ENCODE measurements at places on chromosomes 5 and 9.
A peak's percentile ranks its signal among the peaks of the same experiment; 100 is the strongest.

GRCh38 chr5:180563994-180564393, 27.3 kb downstream of the SCGB3A1 start:
- DNase-seq = no peak

DNA sequence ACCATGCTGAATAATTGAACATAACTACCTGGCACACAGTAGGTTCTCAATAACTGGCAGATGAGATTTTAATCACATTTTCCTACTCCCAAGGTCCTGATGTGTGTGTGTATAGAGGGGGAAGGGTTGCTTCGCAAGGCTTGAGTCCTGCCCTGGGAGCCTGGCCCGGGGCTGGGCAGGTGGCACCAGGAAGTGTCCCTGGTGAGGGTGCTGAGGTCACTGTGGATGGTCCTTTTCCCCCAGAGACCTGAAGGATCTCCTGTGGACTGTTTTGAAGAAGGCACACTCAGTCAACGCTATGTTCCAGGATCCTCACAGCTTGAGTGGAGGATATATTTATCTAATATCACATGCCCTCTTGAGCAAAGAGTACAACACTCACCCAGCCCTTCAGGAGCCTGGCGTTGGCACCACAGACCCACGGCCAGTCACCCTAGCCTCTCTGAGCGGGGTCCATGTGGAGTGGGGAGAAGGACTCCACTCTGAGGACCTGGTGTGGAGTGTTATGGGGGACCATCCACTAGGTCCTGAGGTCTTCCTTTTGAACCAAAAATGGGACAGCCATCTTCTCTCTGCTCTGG, 177.8 kb downstream of the GABBR2 start:
- no peak for DNase-seq

DNA sequence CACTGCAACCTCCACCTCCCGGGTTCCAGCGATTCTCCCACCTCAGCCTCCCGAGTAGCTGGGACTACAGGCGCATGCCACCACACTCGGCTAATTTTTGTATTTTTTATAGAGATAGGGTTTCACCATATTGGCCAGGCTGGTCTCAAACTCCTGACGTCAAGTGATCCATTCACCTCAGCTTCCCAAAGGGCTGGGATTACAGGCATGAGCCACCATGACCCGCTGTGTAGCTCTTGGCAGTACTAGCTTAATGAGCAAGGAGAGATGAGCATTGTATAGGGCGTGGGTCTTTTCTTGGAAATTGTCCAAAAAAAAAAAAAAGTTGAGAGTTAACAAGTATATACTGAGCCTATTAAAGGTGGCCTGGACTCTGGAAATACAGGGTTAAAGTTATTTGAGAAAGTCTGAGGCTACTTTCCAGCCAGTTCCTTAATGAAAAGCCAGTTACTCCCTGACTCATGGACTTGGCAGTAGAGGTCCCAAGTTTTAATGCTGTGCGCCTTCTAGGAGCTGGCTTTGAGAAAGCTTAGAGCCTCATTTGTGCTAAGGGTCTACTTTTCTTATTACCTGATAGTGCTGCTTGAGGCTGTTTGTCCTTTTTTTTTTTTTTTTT, 4.2 kb upstream of the FGF18 start:
- DNase-seq = no peak

DNA sequence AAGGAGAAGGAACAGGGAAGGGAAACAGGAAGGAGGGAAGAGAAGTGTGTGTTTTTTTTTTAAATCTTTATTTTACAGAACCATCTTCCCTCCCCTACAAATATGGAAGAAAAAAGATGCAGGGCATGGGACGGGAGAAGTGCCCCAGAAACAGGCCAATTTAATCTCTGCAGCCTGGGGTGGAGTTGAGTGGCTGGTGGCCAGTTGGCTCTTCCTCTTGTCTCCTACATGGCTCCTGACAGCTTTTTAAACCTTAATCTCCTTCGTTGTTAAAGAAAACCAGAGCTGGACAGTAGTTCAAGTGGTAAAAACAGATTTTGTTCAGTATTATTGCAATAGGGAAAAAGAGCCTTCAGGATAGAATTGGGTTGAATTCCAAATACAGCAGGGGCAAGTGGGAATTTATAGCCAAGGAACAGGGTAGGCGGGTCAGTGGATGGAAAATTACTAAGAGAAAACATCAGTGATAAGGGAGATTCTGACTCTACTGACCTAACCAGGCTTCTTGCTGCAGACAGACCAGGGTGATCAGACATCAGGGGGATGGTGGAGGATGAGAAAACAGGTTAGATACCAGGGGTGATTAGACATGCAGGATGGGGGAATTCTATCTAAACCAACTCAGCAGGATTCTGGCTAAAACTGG, 125.1 kb upstream of the CLINT1 start:
- no peak for DNase-seq

GRCh38 chr5:137205231-137206027, 293.7 kb downstream of the SPOCK1 start:
- no peak for DNase-seq

DNA sequence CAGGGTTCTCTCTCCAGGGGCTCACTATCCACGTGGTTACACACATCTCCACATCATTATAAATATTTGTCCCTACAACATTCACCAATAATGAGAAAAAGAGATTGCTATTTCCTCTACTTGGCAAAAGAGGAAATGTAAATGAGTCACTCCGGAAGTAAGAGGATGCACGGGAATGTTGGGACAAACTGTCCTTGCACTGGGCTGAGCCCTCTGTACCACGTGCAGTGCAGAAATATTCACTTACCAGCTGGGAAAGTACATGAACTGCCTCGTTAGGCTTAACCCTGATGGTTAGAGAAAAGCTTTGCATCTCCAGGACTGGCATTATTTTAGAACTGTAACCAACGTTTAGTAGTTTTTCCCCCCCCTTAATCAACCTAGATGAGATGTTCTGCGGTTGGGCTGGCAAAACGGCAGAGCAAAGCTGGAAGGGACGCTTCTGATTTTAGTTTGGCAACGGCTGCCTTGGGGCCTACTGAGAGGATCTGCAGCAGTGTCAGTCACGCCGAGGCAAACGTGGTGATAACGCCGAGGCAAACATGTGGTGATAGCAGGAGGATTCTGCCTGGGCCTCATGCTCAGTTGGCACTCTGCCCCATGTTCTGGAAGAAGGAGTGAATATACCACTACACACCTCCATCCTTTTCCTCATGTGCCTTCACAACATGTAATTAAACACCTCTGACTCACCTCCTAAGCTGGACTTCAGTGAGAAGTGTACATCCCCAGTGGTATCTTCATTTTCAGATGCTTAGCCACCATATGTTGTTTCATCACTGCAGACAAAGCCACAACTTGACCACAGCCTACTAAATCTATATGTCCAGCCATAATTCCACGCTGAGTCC, 661.4 kb upstream of the KLF4 start:
- DNase-seq = peak; percentile 51

DNA sequence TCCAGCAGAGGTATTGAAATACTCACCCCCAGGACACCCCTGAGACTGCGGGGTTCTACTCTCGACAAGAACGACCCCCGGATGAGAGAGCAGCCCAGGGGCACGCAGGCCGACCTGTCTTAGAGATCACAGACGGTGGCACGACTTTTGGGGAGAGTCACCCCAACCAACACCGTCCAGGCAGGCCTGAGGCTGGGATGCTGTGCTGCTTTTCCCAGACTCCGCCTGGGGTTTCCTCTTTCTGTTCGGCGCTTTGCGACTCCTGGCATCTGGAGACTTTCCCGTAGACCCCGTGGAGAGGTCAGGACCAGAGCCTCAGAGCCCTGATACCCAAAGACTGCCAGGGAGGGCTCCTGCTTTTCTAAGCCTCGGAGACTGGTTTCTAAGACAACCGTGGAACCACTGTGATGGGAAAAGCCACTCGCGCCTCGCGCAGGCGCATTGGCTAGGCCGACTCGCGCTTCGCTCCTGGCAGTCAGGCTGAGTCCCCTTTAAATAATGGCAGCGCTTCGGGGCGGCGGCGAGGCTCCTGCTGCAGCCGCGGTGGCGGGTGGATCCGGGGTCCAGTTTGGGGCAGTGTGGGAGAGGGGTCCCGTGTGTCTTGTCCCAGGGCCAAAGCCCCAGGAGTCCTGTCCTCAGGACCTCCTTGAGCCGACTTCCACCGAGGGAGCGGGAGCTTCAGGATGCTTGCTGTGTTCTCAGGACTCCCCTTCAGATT, 484.0 kb downstream of the SPATA31A7 start:
- no peak for DNase-seq

DNA sequence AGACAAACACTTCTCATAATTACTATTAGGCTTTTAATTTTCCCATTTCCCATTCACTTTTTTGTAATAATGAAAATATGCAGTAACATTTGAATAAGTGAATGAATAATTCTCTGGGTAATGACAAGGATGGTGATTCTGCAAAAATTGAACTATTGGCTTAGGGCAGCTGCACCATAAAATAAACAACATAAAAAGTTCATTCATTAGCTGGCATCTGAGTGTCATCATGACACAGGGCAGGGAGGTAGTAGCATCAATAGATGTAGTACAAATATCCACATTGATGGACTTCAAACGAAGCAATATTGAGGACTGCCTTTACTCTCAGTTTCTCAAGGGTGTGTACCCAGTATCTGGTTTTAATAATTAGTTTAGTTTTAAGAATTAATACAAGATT, 4.9 kb downstream of the MEGF10 start:
- no peak for DNase-seq

GRCh38 chr5:150178262-150178661, 11.6 kb upstream of the SLC6A7 start:
- DNase-seq = no peak

DNA sequence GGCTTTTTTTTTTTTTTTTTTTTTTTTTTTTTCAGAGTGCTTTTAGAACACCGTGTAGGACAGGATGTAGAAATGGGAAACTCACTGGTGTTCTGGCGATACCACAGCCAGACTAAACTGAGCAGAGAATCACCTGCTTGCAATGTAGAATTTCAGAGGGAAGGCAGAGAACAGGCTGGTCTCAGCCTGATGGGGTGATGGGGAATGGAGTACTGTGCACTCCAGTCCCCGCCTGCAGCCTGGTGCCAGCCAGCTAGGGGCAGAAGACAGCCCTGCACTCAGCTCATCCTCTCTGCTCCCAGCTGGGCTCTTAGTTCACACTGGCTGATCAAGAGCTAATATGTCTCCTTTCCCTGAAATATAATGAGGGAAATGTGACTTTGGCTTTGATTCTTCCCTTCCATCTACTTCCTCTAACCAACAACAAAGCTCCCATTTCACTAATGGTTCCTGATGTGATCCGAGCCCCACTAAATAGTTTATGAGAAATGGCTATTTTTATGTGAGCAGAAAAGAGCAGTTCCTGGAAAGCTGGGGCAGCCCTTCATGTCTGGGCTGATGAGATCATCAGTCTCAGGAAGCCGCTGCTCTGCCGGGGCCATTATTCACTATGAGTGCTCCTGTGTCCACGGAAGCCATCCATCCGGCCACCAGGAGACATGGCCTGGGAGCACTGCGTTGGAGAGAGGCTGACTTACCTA, 209.7 kb downstream of the GADD45G start:
- DNase-seq = peak; percentile 64

DNA sequence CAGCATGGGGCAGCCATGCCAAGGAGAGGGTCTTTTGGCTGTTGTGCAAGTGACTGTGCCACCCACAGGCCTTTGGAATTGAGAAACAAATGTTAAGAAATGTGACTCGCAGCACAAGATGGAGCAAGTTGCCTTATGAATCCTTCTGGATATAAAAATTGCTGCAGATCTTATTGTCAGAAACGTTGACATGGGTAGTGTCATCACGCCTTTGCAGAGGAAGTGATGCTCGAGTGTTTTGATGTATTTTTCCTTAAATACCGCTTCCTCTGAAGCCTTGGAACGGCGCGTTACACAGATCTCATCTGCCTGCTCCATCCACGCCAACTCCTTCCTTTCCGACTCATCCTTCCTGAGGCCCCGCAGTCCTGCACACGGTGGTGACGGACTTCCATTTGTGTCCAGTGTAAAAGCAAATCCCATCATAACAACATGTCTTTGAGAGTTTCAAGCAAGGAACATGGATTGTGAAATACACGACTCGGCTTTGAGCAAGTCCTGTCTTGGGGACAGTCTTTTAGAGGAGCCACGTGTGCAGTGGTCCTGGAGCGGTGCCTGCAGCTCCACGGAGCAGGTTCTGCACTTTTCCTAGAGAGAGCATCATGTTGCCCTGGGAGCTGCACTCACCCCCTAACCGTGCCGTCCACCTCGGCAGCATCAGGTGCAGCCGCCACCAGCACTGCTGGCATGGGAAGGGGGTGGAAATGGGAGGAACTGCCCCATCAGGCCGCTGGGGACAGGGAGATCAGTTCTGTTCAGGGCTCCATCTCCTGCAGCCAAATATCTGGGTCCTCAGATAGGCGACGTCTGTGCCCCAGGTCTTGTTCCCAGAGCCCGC, 15.1 kb downstream of the ROPN1L start:
- no peak for DNase-seq

- no peak for DNase-seq
Measured at GRCh38 chr9:73838871-73839270, 658.3 kb upstream of the RORB start.
